ENCODE measurements at places on chromosomes 7 and 10.
A peak's percentile ranks its signal among the peaks of the same experiment; 100 is the strongest.

DNA sequence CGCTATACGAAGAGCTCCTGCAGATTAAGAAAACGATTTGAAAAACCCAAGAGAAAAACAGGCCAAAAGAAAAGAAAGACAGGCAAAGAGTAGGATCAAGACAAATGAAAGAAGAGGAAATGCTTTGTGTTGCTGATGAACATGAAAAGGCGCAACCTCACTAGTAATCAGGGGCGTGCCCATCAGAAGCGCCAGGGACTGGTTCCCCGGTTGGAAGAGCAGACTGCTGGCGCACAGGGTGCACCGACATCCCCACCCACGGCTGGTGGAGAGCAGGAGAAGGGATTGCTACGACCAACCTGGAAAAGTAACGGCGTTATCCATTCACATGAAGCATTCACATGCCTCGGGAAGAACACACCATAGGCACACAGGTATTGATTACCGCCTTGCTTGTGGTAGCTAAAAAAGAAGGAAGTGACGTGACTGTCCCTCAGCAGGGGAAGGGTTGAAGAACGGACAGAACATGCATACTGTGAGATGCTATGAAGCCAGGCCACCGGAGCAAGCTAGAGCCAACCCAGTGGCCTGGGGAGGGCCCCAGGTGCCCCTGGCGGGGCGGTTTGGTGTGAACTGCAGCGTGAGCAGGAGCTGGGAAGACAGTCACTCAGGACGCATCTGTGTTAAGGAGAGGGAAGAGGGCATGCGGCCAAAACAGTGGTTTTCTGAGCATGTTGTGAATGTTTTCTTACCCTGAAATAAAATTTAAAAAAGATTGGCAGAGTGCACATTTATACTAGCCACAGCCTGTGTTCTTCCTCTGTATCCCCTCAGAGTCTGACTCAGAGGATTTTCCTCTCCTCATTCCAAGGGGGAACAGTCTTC lies 18.3 kb downstream of the AGAP3 start:
- DNase-seq, result no peak

DNA sequence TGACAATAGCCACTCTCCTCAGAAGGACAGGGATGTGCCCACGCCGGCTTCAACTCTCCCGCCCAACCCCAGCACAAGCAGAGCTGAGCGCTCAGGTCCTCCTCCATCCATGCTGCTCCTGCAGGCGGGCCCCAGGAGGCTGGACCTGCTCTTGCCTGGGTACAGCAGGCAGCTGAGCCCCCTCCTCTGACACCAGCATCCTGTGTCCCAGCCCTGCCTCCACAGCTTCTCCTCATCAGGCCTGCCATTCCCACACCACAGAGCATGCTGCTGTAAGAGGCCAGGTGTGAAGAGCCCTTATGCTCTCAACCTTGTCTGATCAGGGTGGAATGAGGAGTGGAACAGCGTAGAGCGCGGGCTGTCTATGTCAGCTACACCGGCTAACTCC lies 302.2 kb downstream of the PTPRN2 start:
- no peak for DNase-seq

DNA sequence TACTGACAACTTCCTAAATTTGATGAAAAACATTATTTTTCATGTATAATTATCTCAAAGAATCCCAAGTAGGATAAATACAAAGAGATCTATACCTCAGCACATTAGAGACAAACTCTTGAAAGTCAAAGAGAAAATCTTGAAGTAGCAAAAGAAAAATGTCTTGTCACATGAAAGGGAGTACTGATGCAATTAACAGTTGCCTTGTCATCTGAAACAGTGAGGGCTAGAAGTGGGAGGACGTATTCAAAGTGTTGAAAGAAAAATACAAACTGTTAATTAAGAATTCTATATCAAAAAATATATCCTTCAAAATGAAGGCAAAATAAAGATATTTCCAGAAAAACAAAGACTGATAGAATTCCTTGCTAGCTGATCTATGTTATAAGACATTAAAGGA lies 35.5 kb upstream of the ARHGAP22 start:
- no peak for DNase-seq

GRCh38 chr7:5564894-5565293 lies 141.3 kb upstream of the TNRC18 start:
- DNase-seq, result no peak

DNA sequence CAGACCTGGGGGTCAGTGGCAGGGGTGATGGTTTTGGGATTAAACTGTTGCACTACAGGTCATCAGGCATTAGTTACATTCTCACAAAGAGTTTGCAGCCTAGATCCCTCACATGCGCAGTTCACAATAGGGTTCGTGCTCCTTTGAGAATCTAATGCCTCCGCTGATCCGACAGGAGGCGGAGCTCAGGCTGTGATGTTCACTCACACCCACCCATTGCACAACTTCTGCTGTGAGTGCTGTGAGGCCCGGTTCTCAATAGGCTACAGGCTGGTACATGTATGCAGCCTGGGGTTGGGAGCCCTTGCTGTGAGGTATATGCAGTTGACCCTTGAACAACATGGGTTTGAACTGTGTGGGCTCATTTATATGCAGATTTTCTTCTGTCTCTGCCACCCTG lies 416.4 kb downstream of the GFRA1 start:
- DNase-seq, result no peak

- DNase-seq, result peak; percentile 76
Observed at GRCh38 chr7:22726345-22726906, 574 bp upstream of the IL6 start.

DNA sequence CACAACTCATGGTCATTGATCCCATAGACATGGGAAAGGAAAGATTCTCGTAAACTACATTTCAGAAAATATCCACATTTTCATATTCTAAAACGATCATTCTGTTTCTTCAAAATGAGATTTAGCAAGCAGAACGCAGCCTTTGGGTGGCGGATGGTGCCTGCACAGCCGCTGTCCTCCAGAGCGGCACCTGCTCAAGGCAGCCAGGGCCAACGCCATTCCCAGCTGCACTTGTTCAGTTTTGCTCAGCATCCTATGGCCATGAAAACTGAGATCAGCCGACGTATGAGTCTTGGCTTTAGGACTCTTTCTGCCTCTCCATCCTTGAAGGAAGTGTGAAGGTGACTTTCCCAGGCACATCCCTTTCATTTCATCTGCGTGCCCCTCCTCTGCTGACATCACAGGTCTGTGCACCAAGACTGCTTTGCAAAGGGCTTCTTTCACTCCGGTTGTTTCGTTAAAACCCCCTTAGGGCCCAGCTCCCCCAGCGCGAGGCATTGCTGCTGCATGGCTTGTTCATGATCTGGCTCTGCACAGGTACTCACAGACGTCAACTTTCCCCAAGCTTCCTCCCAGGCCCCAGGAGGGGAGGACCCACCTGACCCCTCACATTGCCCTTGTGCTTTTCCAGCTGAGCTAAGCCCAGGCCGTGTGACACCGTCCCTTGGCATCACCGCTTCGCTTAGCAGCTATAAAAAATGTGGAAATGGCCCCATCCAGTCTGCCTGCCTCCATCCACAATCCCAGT lies 37.2 kb downstream of the TCERG1L start:
- DNase-seq, result no peak

DNA sequence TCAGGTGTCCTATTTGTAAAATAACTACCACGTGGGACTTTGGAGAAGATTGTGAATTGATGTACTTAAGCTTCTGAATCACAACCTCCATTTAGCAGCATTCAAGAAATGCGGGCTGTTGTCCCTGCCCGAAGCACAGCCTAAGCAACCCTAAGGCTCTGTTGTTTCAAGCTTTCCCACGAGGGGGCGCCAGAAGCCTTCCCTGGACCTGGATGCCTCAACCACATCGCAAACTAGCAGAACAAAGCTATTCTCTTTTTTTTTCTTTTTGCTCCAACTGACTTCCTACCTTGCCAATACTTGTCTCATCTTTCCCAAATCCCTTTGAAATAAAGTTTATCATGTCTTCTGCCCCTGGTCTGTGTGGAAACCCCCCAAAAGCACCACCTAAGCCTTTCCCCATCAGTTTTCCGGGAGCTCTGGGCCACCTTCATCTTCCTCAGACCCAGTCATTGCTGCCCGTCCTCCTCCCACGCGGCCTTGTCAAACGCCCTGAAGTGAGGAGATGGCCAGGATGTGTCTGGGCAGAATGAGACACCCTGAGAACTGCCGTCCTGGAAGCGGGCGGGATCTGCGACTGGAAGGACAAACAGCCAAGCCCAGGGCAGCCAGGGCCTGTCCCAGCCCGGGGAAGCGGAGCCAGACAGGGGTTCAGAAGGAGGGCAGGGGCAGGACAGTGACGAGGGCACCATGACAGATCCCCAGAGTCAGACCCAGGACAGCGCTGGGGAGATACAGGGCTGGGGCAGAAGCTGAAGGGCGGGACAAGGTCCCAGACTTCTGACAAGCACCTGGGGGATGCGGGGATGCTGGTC lies 112.7 kb downstream of the SLIT1 start:
- peak; percentile 91 for DNase-seq

DNA sequence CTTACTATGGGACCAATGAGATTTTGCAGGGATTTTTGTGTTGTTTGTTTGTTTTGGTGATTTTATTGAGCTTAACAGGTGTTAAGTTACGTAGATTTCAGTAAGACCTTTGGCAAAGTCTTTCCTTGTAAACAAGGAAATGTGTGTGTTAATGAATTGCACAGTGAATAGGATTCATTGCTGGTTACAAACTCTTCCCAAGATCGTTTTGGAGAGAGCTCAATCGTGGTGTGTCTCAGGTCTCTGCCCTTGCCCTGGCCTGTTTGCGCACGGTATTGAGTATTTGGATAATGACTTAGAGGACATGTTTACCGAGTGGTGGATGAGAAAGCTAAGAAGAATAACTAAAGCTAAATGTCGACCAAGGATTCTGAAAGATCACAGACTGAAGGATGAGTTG lies 41.9 kb downstream of the PRPF18 start:
- DNase-seq, result no peak

- no peak for DNase-seq
Observed at GRCh38 chr10:130713135-130713534, 576.9 kb downstream of the GLRX3 start.

GRCh38 chr10:19812976-19813375 lies 3.3 kb upstream of the PLXDC2 start:
- DNase-seq, result no peak

DNA sequence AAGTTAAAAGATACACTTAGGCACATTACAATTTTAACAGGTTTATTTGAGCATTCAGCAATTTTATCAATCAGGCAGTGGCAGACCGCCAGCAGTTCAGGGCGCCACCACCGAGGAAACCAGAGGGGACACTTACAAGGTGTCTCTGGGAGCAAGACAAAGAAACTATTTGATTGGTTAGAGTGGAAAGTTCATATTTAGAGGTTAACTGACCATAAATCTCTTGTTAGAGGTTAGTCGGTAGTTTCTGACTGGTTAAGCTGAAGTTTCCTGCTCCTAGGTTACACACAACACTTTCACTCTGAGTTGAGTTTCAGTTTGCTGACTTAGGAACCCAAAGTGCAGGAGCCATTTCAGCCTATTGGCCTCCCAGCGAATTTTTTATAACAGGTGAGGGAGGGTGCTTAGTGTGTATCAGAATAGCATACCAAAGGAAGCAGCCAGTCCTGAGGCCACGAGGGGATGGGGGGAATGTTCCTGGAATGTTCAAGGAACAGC lies 10.8 kb upstream of the PVRIG start:
- no peak for DNase-seq

DNA sequence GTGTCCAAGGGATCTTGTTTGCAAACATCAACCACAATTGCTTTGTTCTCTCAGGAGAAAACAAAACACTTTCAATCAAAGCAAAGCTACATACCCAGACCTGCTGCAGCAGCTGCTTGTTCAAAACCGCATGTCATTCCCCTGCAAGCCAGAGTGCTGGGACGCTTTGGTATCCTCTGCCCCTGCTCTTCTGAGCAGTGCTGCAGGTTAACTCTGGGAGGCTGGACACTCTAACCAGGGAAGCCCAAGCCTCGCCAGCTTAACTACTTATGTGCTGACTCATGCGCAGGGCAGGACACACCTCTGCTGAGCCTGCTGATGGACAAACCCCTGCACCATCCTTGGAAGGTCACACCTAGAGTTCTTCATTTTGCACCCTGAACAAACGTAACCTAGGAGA lies 28.2 kb upstream of the ASAH2 start:
- DNase-seq, result no peak

GRCh38 chr7:107900496-107901015 lies 9.6 kb downstream of the DLD start:
- no peak for DNase-seq

DNA sequence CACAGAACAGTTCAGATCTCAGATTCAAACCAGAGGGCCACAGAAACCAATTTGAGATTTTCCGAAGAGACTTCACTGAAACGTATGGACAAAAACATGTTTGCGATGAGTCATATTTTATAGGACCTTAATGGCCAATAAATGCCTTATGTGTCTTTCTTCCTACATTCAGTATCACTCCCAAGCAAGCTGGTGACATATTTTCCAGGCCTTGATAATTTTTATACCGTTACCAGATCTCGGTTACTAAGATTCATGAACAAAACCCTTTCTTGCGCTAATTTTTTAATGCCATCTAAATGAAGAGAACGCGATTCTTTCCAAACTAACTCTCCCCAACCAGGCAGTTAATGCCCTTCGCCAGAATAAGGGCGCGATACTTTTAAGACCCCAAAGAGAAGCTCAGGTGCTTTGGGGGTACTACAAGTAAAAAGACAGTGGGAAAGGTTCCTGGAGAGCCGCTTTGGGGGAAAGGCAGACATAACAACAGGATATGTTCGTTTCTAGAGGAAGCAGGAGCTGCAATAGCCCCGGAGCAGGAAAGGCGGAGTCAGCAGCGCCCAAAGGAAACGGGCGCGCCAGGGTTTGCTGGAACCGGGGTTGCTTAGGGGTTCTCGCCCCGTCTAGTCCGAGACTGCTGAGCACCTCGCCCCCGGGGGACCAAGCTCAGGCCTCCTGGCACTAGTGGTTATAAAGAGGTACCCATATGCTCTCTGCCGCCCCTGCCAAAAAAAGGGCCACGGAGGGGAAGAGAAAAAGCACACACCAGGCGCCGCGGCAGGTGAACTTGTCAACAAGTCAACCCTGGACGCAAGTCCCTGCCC lies 884 bp downstream of the ICA1 start:
- DNase-seq, result no peak

- DNase-seq, result no peak
Observed at GRCh38 chr10:78717200-78717599, 351.6 kb upstream of the ZMIZ1 start.

DNA sequence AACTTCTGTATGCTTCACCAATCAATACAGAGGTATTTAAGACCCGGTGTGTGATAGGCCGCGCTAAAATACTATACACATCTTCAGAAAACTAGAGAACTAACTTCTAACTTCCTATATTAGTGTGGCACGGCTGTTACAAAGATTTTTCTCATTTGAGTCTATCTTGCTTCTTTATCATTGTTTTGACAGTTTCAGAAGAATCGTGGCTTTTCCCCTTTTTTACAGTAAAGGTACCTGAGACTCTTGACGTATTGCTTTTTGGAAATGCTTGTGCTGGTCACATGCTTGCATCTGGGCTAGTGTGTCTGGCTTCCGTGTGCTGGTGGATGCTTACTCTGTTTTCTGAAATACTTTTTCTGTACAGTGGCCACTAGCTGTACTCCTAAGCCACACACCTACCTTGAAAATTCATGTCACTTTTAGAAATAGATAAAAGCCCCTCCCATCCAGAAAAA lies 12.7 kb downstream of the IKZF1 start:
- DNase-seq, result peak; percentile 79

Data from activated effector memory CD4-positive, alpha-beta T cell treated with anti-CD3 and anti-CD28 coated beads, Interleukin-2, amount 50 U/mL, for 16 hours (primary cell).